ENCODE measurements at places on chromosomes 2 and 18.

DNA sequence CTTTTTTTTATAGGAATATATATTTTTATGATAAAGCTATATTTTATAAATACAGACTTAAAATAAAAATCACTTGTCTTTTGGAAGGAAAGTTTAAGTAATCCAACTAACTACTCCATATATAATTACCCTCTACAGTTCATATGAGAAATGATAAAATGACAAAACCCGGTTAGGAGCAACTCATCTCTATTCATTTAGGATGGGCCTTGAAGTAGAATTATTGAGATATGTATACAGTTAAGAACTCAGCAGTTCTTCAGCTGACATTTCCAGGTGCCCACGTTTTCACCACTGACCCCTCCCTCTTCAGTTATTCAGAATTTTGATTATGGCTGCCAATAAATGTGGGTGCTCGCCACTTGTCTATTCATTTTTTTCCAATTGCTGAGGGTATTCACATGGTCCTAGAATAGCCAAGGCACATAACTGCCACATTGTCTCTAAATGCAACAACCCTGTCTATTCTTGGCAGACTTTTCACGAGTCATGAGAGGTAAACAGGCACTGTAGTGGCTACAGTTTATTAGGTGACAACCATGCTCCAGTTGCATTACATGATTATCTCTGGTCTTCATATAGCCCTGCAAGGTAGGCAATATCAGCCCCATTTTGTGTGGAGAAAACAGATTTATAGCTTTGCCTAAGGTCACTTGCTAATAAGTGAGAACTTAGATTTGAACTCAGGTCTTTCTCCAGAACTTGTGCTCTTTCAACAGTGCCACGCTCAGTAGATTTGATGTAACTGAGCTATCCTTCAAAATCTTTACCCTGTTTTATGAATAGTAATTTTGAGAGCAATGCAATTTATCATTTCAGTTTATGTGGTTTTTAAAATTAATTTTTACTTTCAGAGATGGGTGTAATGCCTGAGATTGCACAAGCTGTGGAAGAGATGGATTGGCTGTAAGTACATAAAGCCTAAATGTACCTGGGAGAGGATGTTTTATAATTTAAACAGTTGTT, 2.9 kb downstream of the DDX1 start:
- DNase-seq, result no peak

DNA sequence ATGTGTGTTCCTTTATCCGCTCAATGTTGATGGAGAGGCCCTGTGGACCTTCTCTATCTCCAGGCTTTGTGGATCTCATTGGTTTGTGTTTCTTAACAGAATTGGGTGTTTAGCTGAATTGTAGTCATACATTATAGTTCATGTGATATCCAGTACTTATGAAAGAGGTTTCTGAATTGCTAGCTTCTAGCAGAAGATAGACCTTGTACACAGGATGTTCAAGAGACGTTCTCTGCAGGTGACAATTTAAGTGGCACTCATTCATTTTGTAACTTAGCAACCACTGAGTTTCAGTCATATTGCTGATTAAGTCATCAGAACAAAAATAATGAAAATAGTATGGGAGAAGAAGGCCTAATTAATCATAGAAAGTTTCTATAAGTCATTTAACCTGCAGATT, 279.2 kb downstream of the ALPK2 start:
- DNase-seq, result no peak

- no peak for DNase-seq
Measured at GRCh38 chr2:122100346-122100745, 344.9 kb downstream of the TSN start.

DNA sequence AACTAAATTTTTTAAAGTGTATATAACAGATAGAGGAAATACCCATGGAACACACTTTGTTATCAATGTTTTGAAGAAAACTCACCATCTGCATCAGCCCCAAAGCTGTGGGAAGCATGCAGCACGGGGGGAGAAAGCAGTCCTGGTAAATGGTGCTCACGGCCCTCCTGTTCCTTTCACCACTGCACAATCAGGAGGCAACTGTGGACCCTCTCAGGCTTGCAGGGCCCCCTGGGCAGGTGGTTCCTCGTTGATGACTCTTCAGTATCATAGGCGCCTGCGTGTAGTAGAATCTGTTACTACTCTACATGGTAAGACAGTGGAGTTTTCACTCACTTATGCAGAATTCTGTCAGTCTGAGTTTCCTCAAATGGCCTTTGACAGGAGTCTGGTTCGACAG, 4.9 kb upstream of the CNDP1 start:
- no peak for DNase-seq

DNA sequence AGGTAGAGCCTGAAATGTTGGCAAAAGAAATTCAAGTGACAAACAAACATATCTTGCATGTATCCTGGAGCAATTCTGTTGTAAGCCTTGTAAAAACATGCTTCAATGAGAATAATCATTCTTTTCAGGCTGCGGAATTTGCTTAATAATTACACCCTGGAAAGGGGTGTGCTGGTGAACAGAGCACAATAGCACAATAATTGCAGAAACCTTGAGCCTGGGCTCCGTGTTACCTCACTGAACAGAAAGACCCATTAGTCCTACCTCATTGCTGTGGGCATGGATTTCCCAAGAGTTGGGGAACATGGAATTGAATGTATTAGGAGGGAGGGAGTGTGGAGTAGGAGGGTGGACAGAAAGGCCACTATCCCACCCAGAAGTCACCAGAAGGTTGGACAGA, 168.0 kb upstream of the ALKAL2 start:
- no peak for DNase-seq

Data from stimulated activated CD4-positive, alpha-beta T cell treated with anti-CD3 and anti-CD28 coated beads, Interleukin-1b, Interleukin-23, amount 100 ng/mL, for 48 hours (primary cell).